ENCODE measurements at places on chromosomes 4 and X. TPM values are rescaled to one million over a fixed set of nuclear protein-coding genes. Genes with fewer than 3 reads are reported as not detected.

DNA sequence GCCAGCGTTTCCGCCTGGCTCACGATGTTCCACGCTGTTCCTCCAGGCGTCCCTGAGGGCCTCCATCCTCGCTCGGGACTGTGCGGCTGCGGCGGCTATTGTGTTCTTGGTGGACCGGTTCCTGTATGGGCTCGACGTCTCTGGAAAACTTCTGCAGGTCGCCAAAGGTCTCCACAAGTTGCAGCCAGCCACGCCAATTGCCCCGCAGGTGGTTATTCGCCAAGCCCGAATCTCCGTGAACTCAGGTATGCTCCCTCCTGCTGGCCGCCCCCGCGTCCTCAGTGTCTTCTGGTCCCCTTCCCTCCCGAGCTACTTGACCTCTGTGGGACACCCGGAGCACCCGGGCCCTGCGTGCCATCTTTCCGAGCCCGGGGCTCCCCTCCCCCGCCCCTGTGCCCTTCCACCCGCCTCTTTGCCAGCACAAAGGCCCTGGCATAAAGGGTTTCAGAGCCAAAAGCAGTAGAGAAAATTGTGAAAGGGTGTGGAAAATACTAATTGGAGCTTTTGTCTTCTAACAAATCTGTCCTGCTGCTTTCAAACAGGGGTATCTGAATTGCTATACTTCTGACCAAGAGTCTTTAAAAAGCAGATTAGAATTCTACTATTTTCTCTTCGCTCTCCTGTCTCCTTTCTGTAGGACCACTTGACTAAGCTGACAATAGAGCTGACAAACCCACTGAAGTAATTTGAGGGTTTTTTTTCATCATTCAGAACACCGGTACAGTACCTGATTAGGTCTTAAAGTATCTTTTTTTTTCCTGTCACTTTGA lies 104.0 kb downstream of the NEUROG2 start:
- no peak overlapping the region for H3K27ac ChIP-seq
- no peaks in the 10 kb centered on the region for H3K27me3 ChIP-seq
- no peak for DNase-seq
- H3K4me3 ChIP-seq: no peak overlapping the region

GRCh38 chr4:41209187-41209586 lies 5.2 kb downstream of the APBB2 start:
- H3K36me3 ChIP-seq: peaks cover 4% of the 10 kb centered on the region
- no peak overlapping the region for H3K4me3 ChIP-seq
- no peak for DNase-seq
- no peaks in the 10 kb centered on the region for H3K27me3 ChIP-seq

GRCh38 chr4:119829326-119829725 lies 200.7 kb upstream of the PDE5A start:
- H3K27me3 ChIP-seq: no peaks in the 10 kb centered on the region
- DNase-seq: no peak
- no peak overlapping the region for H3K27ac ChIP-seq
- no peak overlapping the region for H3K4me3 ChIP-seq
- H3K36me3 ChIP-seq: no peaks in the 10 kb centered on the region
- H3K4me1 ChIP-seq: no peaks in the 10 kb centered on the region

DNA sequence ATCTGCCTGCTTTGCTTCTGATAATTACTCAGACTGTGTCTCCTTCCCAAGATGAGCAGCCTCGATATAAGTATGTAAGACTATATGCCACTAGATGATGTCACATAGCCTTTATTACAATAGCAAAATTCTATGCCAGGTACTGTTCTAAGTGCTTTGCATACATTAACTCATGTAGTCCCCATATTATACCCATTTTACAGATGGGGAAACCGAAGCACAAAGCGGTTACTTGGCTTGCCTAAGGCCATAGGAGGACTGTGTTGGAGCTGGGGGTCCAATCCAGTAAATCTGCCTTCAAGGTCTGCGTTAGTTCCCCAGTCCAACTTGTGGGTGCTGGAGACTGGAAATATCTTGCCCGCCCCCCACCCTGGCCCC lies 826 bp upstream of the SCML1 start:
- H3K4me3 ChIP-seq: peak overlapping the region; percentile 43
- H3K4me1 ChIP-seq: peaks cover 4% of the 10 kb centered on the region
- no peaks in the 10 kb centered on the region for H3K27me3 ChIP-seq
- H3K36me3 ChIP-seq: no peaks in the 10 kb centered on the region
- peak overlapping the region; percentile 63 for H3K27ac ChIP-seq

- no peaks in the 10 kb centered on the region for H3K27me3 ChIP-seq
- DNase-seq: no peak
- H3K4me1 ChIP-seq: peaks cover 2% of the 10 kb centered on the region
- H3K27ac ChIP-seq: no peak overlapping the region
- H3K36me3 ChIP-seq: no peaks in the 10 kb centered on the region
Measured at GRCh38 chr4:27046851-27047250, 186.2 kb downstream of the STIM2 start.

GRCh38 chrX:133333154-133333750 lies 82.0 kb downstream of the GPC4 start:
- H3K36me3 ChIP-seq: no peaks in the 10 kb centered on the region
- no peak overlapping the region for H3K4me3 ChIP-seq
- no peak for DNase-seq
- H3K4me1 ChIP-seq: no peaks in the 10 kb centered on the region

DNA sequence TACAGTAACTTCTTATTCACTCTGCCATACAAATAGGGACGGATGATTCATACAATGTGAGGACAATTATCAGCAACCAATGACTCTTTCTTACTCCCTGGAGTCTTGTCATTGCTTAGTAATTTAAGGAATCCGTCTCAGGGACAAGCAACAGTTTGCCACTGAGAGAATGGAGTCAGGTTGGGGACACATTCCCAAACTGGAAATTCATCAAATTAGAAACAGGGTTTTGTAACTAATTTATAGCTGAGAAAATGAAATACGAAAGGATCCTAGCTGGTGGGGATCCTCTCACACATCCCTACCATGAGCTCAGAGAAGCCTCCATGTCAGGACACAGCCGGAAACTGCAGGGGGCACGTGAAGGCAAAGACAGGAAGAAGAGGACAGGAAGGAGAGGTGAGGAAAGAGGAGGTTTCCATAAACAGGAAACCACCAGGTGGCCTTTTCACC lies 50.4 kb upstream of the KDR start:
- H3K27ac ChIP-seq: no peak overlapping the region
- peak; percentile 28 for DNase-seq
- no peak overlapping the region for H3K4me3 ChIP-seq
- no peaks in the 10 kb centered on the region for H3K36me3 ChIP-seq
- H3K27me3 ChIP-seq: no peaks in the 10 kb centered on the region

- no peak overlapping the region for H3K4me3 ChIP-seq
- H3K27ac ChIP-seq: no peak overlapping the region
- DNase-seq: no peak
- H3K4me1 ChIP-seq: peaks cover 7% of the 10 kb centered on the region
Measured at GRCh38 chr4:1082215-1083182, 30.9 kb downstream of the RNF212 start.

DNA sequence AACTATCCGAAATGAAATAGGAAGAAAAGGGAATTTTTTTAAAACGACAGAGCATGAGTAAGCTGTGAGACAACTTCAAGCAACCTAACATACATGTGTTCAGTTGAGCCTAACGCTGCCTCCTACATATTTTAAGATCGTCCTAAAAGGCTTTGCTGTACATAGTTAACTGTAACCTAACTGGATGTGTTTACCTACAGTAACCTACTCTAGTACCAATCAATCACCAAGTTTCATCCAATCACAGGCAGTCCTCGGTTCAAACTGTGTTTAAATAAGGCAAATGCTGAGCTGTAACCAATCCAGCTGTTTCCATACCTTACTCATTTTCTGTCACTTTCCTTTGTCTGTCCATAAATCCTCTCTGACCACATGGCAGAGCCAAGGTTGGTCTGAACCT lies 17.1 kb downstream of the RCHY1 start:
- H3K36me3 ChIP-seq: peaks cover 1% of the 10 kb centered on the region
- H3K4me1 ChIP-seq: no peaks in the 10 kb centered on the region
- H3K27me3 ChIP-seq: no peaks in the 10 kb centered on the region
- no peak overlapping the region for H3K4me3 ChIP-seq
- no peak for DNase-seq

- H3K4me1 ChIP-seq: no peaks in the 10 kb centered on the region
- H3K4me3 ChIP-seq: no peak overlapping the region
- no peak for DNase-seq
- H3K27me3 ChIP-seq: no peaks in the 10 kb centered on the region
- no peaks in the 10 kb centered on the region for H3K36me3 ChIP-seq
Measured at GRCh38 chrX:138026211-138026610, 460.3 kb downstream of the ZIC3 start.

GRCh38 chrX:43644124-43644701 lies 11.9 kb upstream of the MAOA start:
- DNase-seq: no peak
- H3K27ac ChIP-seq: no peak overlapping the region
- H3K4me1 ChIP-seq: no peaks in the 10 kb centered on the region
- H3K4me3 ChIP-seq: no peak overlapping the region
- no peaks in the 10 kb centered on the region for H3K36me3 ChIP-seq

GRCh38 chr4:2971275-2971674 lies 7.9 kb downstream of the GRK4 start:
- H3K27ac ChIP-seq: no peak overlapping the region
- H3K27me3 ChIP-seq: no peaks in the 10 kb centered on the region
- H3K4me1 ChIP-seq: no peaks in the 10 kb centered on the region

GRCh38 chrX:27336466-27337091 lies 126.6 kb downstream of the PPP4R3C start:
- H3K4me3 ChIP-seq: no peak overlapping the region
- H3K36me3 ChIP-seq: no peaks in the 10 kb centered on the region
- peak; percentile 18 for DNase-seq
- H3K27ac ChIP-seq: no peak overlapping the region
- no peaks in the 10 kb centered on the region for H3K4me1 ChIP-seq
- H3K27me3 ChIP-seq: no peaks in the 10 kb centered on the region

DNA sequence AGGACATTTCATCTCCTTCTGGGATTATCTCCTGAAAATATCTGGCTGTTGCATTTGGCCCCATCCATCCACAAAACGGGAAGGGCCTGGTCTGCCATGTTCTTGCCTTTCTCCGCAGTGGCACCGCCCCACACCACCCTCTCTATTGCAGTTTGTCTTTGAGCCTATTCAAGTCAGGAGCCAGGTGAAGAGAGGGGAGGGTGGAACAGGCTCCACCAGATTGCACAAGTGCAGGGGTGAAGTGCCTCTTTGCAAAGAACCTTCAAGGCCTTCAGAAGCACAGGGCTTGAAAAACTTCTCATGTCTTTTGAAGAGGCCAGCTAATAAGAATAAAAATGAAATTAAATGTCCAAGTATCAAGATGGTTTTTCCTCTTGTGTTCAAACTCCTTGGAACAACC lies 28.7 kb downstream of the RS1 start:
- no peak overlapping the region for H3K4me3 ChIP-seq
- H3K4me1 ChIP-seq: no peaks in the 10 kb centered on the region

DNA sequence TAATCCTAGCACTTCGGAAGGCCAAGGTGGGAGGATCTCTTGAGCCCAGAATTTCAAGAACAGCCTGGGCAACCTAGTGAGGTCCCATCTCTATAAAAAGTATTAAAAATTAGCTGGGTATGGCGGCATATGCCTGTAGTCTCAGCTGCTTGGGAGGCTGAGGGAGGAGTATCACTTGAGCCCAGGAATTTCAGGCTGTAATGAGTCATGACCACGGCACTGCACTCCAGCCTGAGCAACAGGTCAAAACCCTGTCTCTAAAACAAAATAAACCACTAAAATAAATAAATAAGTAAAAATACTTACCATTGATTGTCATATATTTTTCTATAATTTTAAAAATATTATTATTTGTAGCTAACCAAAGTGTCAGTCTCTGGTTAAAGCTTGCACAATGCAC lies 315.6 kb upstream of the SMIM31 start:
- no peak overlapping the region for H3K4me3 ChIP-seq
- no peaks in the 10 kb centered on the region for H3K36me3 ChIP-seq
- no peaks in the 10 kb centered on the region for H3K4me1 ChIP-seq
- no peak overlapping the region for H3K27ac ChIP-seq
- H3K27me3 ChIP-seq: no peaks in the 10 kb centered on the region

GRCh38 chrX:114581528-114582263 lies 2.2 kb upstream of the HTR2C start:
- no peak overlapping the region for H3K27ac ChIP-seq
- DNase-seq: no peak
- peaks cover 7% of the 10 kb centered on the region for H3K27me3 ChIP-seq
- H3K4me3 ChIP-seq: no peak overlapping the region

- no peaks in the 10 kb centered on the region for H3K4me1 ChIP-seq
- H3K4me3 ChIP-seq: no peak overlapping the region
- H3K36me3 ChIP-seq: no peaks in the 10 kb centered on the region
- no peak overlapping the region for H3K27ac ChIP-seq
- H3K27me3 ChIP-seq: peaks cover 3% of the 10 kb centered on the region
- DNase-seq: no peak
Measured at GRCh38 chrX:123184866-123185276, 793 bp downstream of the GRIA3 start.

GRCh38 chrX:77527233-77528001 lies 80.2 kb downstream of the FGF16 start:
- H3K27me3 ChIP-seq: no peaks in the 10 kb centered on the region
- no peak overlapping the region for H3K27ac ChIP-seq
- no peak for DNase-seq
- H3K4me3 ChIP-seq: no peak overlapping the region
- H3K4me1 ChIP-seq: no peaks in the 10 kb centered on the region

- peaks cover 2% of the 10 kb centered on the region for H3K36me3 ChIP-seq
- H3K27me3 ChIP-seq: no peaks in the 10 kb centered on the region
- DNase-seq: no peak
- no peak overlapping the region for H3K4me3 ChIP-seq
Measured at GRCh38 chr4:80075995-80076675, 3.1 kb upstream of the ANTXR2 start.

GRCh38 chrX:39267176-39267575 lies 465.9 kb downstream of the MID1IP1 start:
- H3K27ac ChIP-seq: no peak overlapping the region
- no peaks in the 10 kb centered on the region for H3K4me1 ChIP-seq
- no peak for DNase-seq
- no peak overlapping the region for H3K4me3 ChIP-seq

DNA sequence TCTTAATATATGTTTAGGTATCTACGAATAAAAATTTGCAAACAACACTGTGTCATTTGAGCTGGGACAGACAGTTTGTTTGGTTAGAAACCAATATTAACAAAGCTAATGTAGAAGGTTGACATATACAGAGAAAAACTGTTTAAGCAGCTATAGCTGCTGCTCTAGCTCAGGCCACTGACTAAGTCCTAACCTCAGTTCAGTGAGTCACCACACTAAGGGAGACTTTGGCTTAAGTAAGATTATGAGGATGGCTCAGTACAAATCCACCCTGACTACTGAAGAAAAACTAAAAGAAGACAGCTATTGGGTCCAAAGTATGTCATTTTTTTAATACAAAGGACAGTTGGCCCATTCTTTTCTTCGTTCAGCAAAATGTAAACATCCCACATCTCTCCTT lies 717.3 kb upstream of the ACTRT1 start:
- DNase-seq: no peak
- no peaks in the 10 kb centered on the region for H3K36me3 ChIP-seq
- no peaks in the 10 kb centered on the region for H3K27me3 ChIP-seq

GRCh38 chr4:38967260-38968095 lies 64.7 kb downstream of the TMEM156 start:
- H3K27me3 ChIP-seq: no peaks in the 10 kb centered on the region
- DNase-seq: peak; percentile 27
- H3K36me3 ChIP-seq: no peaks in the 10 kb centered on the region

GAGE12H gene
- not detected for total RNA-seq

ADGRL3 gene
- total RNA-seq: 0.23 TPM

SH3RF1 gene
- 11.5 TPM for total RNA-seq

ATP8A1 gene
- total RNA-seq: 0.80 TPM

EMCN gene
- not detected for total RNA-seq

P2RY10 gene
- not detected for total RNA-seq

AWAT2 gene
- not detected for total RNA-seq

HHIP gene
- total RNA-seq: 0.08 TPM

MAGEA10 gene
- not detected for total RNA-seq

DIPK2B gene
- not detected for total RNA-seq

MAGEA4 gene
- not detected for total RNA-seq

CFAP99 gene
- 0.33 TPM for total RNA-seq

SPARCL1 gene
- total RNA-seq: 0.57 TPM

Data from Panc1 (cell line).